Stimulated activated CD4-positive, alpha-beta T cell treated with anti-CD3 and anti-CD28 coated beads, Interleukin-15, amount 100 ng/mL, for 48 hours (primary cell): ENCODE measurements at places on chromosomes 6 and 20.

- no peak for DNase-seq
Measured at GRCh38 chr6:134182528-134182927, 130.1 kb upstream of the SLC2A12 start.

- peak; percentile 59 for DNase-seq
Measured at GRCh38 chr6:44593539-44593944, 206.0 kb downstream of the CDC5L start.

DNA sequence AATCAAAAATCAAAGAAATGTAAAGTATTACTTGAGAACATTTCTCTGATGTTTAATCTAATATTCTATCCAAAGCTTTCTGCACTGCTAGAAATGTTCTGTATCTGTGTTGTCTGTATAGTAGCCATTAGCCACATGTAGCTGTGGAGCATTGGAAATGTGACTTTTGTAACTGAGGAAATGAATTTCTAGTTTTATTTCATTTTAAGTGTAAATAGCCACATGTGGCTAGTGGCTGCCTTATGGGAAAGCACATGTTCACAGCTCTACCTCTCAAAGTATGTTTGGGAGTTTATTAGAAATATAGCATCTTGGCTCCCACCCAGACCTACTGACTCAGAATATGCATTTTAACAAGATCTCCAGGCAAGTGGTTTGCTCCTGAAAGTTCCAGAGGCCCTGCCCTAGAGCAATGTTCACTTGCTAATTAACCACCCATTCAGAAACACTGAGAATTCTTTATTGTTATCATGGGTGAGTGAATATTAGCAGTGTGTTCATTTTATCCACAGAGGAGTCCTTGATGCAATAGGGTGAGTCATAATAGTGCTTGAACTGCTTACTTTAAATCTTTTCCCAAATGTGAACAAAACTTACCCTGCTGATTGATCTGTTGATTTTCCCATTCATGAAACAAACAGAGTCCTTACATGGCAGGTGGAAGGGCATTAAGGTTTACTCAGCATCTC lies 282.7 kb downstream of the PLCB1 start:
- no peak for DNase-seq

DNA sequence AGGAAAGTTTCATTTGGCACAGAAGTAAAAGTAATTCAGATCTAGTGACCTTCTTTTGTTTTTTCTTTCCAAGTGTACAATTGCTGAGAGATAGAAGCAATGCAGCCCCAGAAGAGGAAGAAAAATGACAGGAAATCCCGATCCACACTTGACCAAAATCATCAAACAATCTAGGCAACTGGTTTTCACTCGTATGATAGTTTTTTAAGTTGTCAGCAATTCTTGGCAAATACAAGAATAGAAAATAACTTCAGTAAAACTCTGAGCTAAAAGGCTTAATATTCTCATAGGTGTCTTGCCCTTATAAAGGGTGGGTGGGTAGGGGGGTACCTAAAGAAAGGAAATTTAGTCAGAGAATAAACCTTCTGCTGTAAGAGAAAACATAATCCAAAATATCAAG lies 36.0 kb downstream of the SESN1 start:
- no peak for DNase-seq

- no peak for DNase-seq
Measured at GRCh38 chr6:15970517-15970916, 158.4 kb upstream of the MYLIP start.

DNA sequence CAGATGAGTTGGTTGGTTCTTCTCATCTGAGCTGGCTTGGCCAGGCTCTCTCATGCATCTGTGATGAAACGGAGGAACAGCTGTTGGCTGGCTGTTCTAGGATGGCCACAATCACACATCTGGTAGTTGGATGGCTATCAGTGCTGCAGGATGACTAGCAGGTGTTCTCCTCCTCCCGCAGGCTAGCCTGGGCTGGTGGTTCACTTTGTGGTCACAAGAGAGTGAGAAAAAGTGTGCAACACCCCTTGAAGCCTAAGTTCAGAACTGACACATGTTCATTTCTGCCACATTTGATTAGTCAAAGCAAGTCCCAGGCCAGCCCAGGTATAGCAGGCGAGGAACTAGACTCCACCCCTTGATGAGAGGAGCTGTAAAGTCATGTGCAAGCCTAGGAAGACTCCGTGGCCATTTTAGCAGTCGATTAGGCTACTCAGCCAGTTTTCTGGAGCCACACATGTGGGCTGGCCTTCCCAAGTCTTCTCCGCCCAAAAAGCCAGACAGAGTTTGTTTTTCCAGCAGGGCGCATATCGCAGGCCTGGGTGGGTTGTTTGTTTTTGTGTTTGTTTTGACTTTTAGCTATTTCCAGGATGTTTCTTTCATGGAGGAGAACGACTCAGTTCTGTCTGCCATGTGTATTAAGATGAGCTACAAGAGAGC lies 120.8 kb downstream of the ISM1 start:
- peak; percentile 12 for DNase-seq

DNA sequence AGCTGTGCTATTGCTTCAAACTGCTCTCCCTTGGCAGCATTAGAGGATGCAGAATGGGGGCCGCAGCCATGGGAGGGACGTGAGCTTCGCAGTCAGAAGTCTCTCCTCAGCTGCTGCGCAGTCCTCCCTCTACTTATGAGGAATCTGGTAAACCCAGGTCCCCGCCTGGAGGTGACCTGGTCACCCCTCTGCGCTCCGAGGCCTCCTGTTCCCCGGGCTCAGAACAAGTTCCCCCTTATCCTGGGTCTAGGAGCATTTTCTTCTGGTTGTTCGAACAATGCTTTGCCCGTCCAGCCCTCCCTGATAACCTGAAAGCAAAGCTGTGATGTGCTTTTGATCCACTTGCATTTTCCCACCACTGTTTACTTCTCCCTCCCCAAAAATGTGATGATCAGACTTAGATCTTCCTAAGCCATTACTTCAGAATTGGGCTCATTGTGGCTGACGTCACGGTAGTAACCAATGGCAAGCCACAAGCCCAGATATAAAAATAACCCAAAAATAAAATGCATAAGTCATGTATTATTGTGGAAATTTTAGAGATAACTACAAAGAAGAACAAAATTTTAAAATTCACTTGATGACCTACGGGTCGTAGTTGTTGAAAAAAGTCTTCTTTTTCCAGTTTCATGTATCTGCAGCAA lies 80.7 kb downstream of the SERAC1 start:
- DNase-seq, result no peak

- DNase-seq, result no peak
Measured at GRCh38 chr20:4556781-4557180, 164.9 kb upstream of the PRND start.
